Renal cortex interstitium (tissue), 15 donors: ENCODE measurements at places on chromosomes 2 and 18. TPM values are rescaled to one million over a fixed set of nuclear protein-coding genes. Genes with fewer than 3 reads are reported as not detected.

Gene NCKAP1
- 145 TPM for polyA plus RNA-seq

Gene CHST9
- 2.9 TPM for polyA plus RNA-seq

DNA sequence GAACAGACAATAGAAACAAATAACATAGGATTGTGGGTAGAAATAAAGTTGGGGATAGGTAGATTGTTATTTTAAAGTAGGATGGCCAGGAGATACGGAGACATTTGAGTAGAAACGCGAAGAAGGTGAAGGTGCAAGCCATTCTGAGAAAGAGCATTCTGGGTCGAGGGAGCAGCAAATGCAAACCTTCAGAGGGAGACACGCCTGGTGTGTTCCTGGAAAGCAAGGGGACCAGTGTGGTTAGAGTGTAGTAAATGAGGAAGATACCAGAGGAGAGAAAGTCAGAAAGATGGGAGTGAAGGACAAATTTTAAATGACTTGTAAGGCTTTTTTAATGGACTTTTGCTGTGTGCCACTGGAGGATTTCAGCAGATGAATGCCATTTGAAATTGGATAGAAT is 1.7 kb downstream of the CYP20A1 start:
- no peak for DNase-seq

- no peak for DNase-seq
Measured at GRCh38 chr18:23341383-23341782, 111.7 kb upstream of the RIOK3 start.

GRCh38 chr2:693606-694005 is 16.4 kb upstream of the TMEM18 start:
- DNase-seq: no peak

DNA sequence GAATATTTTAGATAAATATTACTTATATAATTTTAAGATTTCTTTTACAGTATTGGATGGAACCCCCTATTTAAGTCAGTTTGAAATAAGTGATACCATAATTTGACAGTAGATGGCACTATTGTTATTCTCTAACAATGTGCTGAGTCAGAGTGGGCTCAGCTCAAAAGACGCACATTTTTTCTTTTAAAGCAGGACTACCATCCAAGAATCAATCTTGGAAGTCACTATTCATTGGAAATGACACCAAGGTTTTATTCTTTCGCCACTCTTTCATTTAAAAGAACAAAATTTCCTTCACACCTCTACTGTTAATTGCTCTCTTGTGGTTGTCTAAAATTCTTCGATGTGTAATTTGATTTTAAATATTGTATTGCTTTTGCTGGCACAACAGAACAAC is 32.6 kb upstream of the SPAG16 start:
- DNase-seq: peak; percentile 51

Gene TET3
- polyA plus RNA-seq: 24.8 TPM

Gene IL37
- polyA plus RNA-seq: 0.40 TPM

Gene HOXD9
- polyA plus RNA-seq: 99.6 TPM

DNA sequence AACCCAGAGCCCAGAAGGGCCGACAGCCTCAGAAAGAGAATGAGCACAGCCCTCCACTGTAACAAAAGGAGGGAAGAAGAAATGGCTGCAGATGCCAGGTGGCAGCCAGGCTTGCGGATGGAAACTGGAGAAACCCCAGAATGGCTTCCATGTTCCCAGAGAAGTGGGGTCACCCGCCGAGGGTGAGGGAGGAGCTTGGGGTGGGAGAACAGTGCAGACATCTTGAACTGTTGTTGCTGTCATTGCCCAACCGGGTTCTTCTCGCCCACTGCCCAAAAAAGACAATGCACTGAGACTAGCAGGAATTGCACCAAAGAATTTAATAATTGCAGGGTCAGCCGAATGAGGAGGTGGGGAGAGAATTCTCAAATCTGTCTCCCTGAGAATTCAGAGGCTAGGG is 223.2 kb upstream of the RAB6C start:
- no peak for DNase-seq

GRCh38 chr2:20584399-20585358 is 66.2 kb downstream of the HS1BP3 start:
- DNase-seq: peak; percentile 82

DNA sequence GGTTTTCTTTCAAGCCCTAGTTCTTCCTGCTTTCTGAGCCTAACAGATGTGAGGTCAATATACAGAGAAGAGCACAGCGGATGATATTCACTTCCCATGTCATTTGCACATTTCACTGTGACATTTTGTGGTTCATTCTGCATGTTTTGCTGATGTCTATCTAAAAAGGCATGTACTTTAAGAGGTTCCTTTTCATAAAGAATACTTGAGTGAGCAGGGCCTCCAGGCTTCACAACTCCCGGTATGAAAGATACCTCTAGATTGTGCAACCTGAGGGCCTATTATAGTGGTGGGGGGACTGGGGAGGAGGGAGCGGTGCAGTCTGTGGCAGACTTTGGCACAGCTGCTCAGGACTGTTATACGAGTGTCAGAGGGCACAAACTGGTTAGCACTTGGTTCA is 54.6 kb downstream of the CPO start:
- DNase-seq: no peak

Gene PTPN18
- 39.5 TPM for polyA plus RNA-seq

DNA sequence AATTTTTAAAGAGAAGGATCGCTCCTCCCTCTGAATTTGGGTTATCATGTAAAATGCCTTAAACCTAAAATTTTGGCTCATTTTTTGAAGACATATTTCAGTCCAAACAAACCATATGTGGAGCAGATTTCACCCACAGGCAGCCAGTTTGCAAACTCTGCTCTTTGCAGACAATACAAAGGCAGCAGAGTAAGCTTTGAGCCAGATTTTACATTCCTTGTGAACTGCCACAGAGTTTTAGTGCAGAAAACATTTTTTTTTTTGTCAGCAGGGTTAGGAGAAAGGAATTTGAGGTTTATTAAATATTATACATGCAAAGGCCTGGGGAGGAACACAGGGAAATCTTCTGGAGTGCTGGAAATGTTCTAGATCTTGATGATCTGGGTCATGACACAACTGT is 171.9 kb upstream of the FN1 start:
- DNase-seq: no peak

- DNase-seq: no peak
Measured at GRCh38 chr2:148517822-148518221, 126.7 kb upstream of the EPC2 start.

DNA sequence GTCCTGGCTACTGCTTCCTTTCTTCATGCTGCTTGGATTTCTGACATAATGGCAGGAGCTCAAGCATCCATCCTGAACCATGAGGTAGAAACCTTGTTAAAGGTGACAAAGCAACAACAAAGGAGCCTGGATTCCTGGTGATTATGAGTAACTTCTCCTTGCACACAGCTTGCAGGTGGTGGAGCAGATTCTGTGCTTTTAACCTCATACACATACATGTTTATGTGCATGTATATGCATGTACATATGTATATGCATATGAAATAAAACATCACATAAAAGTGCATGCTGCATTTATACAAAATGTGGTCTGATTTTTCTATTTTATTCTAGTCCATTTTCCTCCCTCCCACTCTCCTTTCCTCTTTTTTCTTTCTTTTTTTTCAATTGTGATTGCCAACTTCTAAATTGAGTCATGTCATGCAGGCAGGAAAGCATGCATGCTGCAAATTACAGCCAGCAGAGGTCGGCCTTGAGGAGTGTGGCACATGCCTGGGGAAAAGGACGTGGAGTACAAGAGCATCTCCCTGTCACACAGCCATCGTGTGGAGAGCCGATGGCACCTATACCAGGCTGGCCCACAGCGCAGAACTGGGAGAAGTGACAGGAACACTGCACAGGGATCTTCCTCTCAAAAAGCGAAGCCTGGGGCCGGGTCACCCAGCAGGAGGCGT is 17.9 kb downstream of the LCT start:
- no peak for DNase-seq

DNA sequence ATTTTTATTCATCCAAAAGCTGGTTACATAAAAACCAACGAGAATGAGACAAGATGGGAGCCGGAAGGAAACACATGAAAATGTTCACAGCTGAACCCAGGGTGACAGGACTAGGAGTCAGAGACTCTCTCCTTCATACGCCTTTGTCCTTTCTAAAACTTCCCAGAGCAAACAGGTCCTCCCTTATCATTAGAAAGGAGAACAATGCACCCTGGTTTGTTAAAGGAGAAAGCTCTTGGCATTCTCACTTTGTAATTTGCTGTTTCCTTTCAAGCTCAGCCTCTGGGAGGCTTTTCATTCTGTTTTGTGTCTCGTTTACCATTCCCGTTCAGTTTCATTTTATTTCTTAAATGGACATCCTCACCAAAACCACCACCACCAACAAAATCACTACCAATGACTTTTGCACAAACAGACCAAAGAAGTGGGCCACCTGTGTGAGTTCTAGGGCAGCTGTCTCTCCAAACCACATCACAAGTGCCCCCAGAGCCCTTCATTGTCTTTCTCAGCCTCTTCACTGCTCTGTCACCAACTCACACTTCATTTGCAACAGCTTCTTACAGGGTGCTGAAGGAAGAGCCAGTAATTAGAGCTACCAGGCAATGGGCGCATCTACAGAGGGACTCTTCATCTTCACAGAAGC is 105.3 kb downstream of the HDAC4 start:
- DNase-seq: no peak

DNA sequence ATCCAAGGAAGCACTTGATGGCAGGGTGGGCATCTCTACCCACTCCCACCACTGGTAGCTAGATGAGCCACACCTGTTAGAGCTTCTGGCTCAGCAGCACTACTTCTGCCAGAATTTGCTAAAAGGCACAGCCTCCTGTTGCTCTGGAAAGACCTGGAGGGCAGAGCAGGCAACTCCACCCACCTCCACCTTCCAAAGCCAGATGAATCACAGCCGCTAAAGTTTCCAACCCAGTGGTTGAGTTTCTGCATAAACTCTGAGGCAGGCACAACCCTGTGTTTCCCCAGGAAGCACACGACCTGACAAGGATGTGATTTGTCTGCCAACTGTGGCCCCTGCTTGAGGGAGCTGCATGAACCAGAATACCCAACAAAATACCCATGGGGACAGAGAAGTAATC is 111.6 kb upstream of the GCFC2 start:
- no peak for DNase-seq

GRCh38 chr18:24016643-24017042 is 2.1 kb downstream of the TTC39C start:
- DNase-seq: no peak

- no peak for DNase-seq
Measured at GRCh38 chr2:136424112-136424511, 306.2 kb upstream of the CXCR4 start.

GRCh38 chr2:146004462-146004861 is 1484.5 kb upstream of the ZEB2 start:
- no peak for DNase-seq

- no peak for DNase-seq
Measured at GRCh38 chr2:240457223-240458043, 22.0 kb downstream of the GPC1 start.

DNA sequence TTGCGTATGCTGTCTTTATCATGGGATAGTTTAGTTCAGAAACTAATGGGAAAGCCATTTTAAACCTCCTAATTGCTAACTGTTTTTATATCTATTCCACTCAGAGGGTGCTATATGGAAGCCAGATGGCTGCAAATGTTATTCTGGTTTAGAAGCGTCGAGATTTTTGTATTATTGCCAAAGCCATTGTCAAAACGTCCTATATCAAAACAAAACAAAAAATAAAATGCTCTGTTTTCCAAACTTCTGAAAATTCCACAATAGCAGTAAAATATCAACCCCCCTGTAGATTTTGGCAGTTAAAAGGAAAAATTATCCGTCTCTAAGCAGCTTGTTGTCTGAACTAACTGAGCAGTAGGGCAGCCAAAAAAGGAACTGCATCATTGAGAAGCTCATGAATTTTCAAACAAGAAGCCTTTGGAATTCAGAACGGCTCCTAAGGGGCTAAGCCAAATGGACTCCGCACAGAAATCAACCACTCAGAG is 195.4 kb upstream of the CWC22 start:
- peak; percentile 50 for DNase-seq

Gene ZFP36L2
- 90.2 TPM for polyA plus RNA-seq

GRCh38 chr18:10973567-10974203 is 175.7 kb downstream of the PIEZO2 start:
- DNase-seq: no peak

DNA sequence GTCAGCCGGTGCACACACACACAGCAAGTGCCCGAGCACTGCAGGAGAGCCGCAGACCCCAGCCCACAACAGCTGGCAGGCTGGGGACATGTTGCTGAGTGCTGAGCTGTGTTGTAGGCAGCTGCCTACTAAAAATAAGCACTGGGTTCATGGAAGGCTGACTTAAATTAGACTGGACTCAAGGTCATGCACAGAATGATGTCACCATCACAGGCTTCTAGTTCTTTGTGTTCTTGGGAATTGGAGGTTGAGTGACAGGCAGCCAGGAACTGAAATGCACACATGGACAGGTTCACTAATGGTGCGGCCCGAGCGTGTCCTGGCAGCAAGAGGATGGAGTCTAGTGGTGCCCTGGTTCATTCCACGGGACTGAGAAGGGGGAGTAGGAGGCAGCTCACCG is 71.3 kb downstream of the VWA3B start:
- DNase-seq: no peak

DNA sequence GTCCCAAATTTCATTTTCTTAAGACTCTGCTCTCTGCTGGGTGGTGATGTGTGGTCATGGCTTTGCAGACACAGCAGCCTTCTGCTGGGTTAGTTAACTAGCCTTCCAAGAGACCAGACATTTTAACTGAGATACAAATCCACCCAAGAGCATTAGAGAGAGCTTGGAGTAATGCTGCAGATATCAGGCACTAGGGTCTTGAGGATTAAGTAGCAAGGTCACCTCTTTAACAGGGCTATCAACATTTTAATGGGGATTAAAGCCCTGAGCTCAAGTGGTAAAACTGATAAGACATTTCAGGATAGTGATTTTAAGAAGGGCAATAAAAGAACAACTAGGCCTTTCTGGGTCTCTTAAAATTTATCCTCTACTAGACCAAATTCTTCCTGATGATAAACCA is 461.2 kb downstream of the MEIS1 start:
- DNase-seq: no peak

DNA sequence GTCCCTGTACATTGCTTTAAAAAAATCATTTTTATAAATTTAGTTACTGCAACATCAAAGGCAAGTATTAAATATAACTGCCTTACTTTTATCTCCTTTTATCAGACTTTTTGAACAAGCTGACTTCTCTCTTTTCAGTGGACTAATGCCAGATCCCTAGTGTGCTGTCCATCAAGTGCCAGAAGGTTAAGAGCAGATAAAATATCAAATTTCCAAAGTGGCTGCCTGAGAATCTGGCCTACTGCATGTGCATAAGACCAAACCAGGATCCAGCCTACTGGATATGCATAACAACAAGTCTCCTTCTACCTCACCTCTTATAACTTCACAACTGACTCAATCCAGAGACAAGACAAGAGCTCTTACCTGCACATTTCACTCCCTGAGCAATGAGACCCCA is 59.8 kb upstream of the CHRNA1 start:
- DNase-seq: no peak

Gene FAM124B
- 2.2 TPM for polyA plus RNA-seq

GRCh38 chr2:61950571-61951315 is 45.3 kb downstream of the COMMD1 start:
- DNase-seq: no peak

Gene ACADL
- 22.3 TPM for polyA plus RNA-seq
